ENCODE measurements at places on chromosomes 16 and 17.

DNA sequence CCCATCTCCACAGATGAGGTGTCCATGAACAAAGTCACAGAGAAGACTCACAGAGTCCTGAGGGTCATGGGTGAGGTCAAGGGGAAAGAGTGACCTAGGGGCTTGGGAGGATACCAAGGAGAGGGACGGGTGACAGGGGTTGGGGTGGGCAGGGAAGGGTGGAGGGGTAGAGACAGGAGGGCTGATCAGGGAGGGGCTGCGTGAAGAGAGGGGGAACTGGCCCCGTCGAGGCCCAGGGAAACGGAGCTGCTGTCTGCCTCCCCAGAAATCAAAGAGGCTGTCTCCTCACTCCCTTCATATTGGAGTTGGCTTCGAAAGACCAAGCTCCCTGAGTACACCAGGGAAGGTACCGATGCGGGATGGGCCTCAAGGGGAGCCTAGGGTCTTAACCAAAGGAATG lies 617 bp downstream of the TMEM95 start:
- no peak for DNase-seq

DNA sequence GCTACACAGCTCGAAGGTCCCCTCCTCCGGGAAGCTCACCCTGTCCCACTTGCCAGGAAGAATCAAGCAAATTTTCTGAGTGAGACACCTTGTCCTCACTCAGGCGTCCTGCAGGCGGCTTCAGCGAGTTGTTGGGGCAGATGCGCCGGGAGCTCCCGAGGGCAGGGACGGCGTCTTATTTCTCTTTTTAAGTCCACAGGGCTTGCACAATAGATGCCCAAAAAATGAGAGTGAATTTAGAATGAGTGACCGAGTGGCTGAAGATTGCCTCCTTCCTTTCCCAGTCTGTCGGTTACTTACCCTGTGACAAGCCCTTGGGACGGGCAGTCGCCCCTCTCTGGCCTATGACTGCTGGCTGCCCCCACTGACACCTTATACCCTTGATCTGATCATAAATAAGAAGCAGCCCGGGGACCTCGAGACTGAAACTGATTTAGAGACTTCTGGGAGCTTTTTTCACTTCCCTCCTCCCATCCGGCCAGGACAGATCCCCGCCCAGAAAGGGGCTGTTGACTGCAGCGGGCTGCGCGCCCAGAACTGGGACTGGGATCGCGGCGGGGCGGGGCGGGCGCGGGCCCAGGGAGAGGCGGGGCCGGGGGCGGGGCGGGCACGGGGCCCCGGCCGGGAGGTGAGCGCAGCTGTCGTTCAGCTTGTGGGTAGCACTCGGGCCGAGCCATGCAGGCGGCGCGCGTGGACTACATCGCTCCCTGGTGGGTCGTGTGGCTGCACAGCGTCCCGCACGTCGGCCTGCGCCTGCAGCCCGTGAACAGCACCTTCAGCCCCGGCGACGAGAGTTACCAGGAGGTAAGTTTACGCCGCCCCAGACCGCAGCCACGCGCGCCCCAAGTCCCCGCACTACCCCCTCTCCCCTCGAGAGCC lies at the start of gene TTYH2:
Gene TTYH2 (plus strand): TSS at position 659 of the 879 bp plus-strand sequence. CDS start 17 bp downstream, at position 676.
- DNase-seq: peak; percentile 92

DNA sequence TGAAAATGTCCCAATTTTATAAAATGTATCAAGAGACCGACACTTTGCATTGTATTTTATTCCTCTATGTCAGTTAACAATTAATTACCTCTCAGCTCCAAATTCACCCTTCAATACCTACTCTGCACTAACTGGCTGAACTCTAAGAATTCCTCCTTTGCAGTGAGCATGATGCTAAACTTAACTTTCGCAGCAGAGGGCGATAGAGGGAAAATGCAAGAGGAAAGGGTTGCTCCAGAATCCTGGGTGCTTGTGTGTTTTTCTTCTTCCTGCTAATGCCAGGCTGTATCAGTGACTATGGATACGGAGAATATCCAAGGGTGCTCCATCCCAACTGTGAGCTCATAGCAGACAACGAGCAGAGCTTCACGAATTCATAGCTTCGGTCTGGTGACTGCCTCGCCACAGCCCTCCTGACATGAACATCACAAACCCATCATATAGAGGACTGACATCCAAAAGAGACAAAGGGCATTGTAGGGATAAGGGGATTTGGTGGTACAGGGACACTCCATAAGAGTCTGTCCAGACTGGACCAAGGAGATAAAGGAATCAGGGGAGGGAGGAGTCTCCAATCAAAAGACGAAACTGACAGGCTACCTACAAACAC lies 172.9 kb downstream of the STX8 start:
- DNase-seq: peak; percentile 19

DNA sequence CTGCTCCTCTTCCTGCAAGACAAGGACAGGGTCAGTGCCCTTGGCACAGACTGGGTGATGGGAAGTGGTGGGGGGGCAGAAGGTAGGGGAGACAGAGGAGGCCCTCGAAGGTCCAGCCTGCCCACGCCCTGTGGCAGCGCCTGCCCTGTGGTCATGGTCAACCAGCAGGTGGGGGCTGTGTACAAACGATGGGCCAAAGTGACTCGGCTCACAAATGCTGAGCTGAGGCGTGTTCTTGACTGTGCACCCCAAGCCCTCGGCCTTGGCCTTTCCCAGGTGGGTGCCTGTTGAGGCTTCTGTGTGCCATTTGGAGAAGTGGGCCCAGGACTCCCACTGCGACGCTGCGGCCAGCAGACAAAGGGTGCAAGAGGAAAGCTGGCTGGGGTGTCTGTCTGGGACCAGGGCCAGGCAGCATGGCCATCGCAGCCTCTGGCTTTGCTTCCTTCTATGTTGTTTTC lies 22.6 kb downstream of the MXRA7 start:
- DNase-seq: no peak

GRCh38 chr17:72710202-72710601 lies 382.3 kb downstream of the SLC39A11 start:
- no peak for DNase-seq

- no peak for DNase-seq
These were observed 284.3 kb upstream of the CDH11 start for GRCh38 chr16:65406116-65406515.

DNA sequence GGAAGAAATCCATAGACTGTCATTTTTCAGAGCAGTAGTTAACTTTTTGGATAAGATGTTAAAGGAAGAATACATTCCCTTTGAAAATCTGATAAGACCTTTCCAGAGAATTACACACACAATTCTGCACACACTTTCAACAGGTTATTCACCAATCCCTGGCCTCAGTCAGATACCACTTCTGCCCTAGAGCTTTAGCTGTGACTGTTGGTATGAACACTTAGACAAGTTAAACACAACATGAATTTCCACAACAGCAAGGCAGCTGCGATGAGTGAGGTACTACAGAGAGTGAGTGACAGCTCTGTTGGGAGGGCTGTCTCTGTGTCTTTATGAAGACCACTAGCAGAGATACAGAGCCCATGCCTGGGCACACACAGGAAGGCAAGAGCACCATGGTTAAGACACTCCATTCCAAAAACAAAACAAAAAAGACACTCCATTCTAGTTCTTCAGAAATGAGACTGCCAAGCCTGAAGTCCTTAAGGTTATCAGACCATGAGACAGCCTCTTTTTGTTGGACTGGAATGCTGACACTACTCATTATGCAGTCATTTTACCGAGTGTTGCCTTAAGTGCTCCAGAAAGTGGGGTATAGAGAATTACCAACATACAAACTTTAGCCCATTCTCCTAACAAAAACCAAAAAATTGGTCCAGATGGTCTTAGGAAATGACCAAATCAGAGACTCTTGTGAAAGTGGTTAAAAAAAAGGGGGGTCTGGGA lies 42.4 kb downstream of the TOM1L2 start:
- no peak for DNase-seq

- DNase-seq: no peak
These were observed 5.1 kb downstream of the ARL4D start for GRCh38 chr17:43403846-43404245.

DNA sequence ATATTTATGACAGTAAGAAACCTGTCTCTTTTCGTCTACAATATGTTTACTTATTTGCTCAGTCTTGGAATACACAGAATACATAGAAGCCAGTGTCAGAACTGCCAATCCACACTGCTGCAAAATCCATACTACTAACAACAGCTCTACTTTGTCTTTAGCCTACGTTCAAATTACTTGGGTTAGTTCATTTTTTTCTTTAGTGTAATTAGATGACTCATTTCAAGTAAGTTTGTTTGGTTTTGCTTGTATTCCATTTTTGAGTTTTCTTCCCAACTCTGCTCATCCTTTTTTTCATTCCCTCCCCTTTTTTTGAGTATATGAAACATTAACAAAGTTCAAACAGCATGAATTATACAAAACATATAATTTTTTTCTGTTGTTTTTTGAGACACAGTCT lies 16.9 kb downstream of the CMC2 start:
- no peak for DNase-seq

DNA sequence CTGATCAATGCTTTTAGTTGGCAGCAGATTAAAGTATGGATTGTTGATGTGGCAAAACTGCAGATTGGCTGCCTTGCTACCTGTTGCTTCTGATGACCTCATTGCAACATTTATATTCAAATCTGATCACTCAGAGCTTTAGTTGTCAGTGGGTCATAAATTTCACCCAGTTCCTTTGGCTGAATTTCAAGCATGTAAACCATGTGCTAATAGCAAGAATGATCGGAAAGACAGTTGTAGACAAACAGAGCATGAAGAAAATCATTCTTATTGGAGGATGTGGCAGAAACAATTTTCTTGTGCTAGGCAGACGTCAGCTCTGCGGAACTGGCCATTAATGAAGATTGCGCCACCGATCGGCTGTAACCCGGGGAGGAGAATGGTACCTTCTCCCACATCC lies 346.6 kb upstream of the EEF2KMT start:
- DNase-seq: no peak

GRCh38 chr17:58378733-58379510 lies 26.9 kb upstream of the SUPT4H1 start:
- DNase-seq: no peak

- DNase-seq: peak; percentile 86
These were observed at the start of gene LPCAT2 for GRCh38 chr16:55508941-55509931. LPCAT2 (plus strand) TSS chr16:55509072; CDS start chr16:55509182, 110 bp downstream.

DNA sequence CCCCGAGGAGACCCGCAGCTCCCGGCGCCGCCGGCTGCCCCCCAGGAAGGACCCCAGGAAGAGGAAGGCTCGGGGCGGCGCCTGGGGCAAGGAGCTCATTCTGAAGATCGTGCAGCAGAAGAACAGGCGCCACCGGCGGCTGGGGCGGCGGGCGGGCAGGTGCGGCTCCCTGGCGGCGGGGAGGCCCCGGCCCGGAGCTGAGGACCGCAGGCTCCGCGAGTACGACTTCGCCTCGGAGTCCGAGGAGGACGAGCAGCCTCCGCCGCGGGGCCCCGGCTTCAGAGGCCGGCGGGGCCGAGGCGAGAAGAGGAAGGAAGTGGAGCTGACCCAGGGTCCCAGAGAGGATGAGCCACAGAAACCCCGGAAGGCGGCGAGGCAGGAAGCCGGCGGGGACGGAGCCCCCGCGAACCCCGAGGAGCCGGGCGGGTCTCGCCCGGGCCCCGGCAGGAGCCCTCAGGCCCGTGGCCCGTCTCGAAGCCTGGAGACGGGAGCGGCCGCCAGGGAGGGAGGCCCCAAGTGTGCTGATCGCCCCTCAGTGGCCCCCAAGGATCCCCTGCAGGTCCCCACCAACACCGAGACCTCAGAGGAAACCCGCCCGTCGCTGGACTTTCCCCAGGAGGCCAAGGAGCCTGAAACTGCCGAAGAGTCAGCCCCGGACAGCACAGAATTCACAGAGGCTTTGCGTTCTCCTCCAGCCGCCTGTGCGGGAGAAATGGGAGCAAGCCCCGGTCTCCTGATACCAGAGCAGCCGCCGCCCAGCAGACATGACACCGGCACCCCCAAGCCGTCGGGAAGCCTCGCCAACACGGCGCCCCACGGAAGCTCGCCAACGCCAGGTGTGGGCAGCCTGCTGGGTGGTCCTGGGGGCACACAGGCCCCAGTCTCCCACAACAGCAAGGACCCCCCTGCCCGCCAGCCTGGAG lies 22.3 kb upstream of the ZFPM1 start:
- no peak for DNase-seq

DNA sequence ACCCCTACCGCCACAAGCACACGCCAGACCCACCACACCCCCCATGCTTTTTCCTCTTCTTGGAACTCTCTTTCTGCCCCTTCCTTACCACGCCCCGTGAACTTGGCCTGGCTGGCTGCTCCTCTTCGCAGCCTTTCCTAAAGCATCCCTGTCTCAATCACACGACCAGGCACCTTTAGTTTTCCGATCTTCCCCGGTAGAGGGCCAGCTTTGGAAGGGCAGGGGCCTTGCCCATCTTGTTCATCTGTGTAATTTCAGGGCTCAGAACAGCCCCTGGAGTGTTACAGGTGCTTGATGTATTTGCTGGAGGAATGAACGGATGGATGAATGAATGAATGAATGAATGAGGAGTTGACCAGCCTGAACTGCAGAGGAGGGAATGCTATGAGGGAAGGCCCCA lies 3.7 kb downstream of the SPPL2C start:
- no peak for DNase-seq

DNA sequence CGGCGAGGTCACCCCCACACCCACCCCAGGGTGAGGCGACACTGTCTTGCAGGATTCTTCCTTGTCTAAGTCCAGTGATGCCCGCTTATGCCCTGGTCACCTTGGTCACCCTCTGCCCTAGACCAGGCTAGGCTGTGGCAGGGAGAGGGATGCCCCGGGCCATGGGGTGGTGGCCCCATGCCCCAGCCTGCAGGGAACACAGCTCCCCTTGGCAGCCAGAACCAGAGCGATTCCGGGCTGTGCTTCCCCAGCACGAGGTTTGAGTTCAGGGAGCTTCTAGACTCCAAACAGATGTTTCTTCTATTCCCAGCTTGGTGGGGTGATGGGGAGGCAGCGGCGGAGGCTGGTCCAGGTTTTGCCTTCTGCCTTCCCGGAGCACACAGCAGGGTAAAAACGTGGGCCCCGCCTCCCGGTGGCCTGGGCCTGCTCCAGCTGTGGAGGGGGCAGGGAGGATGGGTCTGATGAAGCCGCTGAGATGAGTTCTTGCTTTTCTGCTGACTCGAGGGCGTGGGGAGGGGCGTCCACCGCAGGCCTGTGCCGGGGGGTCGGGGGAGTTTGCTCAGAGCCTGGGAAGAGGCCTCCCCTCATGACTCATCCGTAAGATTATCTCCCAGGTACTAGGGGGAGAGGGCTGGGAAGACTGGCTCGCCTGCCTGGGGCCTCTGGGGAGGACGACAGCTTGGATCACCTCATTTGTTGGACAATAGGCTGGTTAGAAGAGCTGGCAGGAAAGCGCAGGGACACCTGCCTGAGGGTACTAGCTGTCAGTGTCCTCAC lies 15.4 kb downstream of the SMTNL2 start:
- no peak for DNase-seq

- DNase-seq: no peak
These were observed 43.1 kb downstream of the DUSP14 start for GRCh38 chr17:37532756-37533155.

- peak; percentile 47 for DNase-seq
These were observed 22.7 kb downstream of the HS3ST3B1 start for GRCh38 chr17:14323522-14323981.

GRCh38 chr16:546909-547770 lies 13.1 kb upstream of the PRR35 start:
- DNase-seq: peak; percentile 75

DNA sequence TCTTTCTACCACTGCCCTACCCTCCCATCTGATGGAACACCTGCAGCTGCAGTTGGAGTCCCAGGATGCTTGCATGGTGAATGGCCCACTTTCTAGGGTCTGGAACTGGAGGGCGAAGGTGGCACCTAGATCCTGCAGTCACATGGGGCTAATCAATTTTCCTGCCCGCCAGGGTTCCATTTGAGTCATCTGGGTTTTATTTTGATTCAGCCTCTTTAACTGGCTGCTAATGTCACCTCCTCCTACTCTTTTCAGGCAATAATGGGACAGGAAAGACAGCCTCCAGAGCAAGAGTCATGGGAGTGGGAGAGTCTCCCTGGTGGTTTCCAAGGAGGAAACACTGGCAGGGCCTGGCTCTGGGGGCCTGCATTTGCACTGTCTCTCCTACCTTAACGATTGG lies 3.8 kb upstream of the TBKBP1 start:
- DNase-seq: no peak
